Ecto neural progenitor cell (in vitro differentiated cells): ENCODE measurements at places on chromosomes 4 and X.
A peak's percentile ranks its signal among the peaks of the same experiment; 100 is the strongest.

DNA sequence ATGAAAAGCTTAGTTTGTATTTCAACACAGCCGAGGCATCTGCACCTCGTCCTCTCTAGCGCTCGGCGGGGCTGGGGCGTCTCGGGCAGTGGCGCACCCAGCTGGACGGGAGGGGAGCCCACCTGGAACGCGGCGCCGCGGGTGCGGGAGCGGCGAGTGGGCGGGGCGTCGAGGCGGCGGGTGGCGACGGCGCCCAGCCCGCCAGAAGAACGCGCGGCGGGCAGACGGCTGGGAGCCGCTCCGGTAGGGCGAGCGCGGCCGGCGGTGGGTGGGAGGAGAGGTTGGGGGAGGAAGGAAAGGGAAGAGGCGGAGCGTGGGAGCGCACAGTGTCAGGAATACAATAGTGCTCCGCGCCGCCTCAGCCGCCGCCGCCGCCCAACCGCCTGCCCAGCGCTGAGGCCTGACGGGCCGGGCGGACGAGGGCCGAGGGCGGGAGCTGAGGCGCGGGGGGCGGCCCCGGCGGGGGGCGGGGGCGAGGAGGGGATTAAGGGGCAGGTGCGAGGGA is at the start of gene JADE3:
TSS of gene JADE3 (plus strand) at position 324 of the 505 bp plus-strand sequence. CDS start 72,474 bp downstream, outside the sequence.
- DNase-seq = peak; percentile 83

DNA sequence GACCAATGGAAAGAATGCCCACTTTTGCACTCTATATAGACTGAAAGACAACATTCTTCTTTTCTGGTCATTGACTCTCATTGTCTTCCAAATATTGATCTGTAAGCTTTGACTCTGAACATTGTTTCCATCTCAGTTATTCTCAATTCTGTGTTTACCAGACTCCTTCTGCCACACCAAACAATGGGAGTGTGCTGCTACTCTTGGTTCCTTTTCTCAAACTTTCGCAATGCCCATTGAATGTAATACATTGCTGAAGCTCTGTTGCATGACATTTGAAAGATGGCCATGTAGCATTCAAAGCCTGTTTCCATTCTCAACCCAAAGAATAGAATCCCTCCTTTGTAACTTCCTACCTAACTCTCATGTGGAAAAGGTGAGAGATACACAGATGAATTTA is 136.2 kb downstream of the BTC start:
- DNase-seq = no peak

GRCh38 chr4:150116506-150116905 is 38.3 kb downstream of the DCLK2 start:
- no peak for DNase-seq

- no peak for DNase-seq
These were observed 29.6 kb upstream of the PAGE1 start for GRCh38 chrX:49725401-49725800.

DNA sequence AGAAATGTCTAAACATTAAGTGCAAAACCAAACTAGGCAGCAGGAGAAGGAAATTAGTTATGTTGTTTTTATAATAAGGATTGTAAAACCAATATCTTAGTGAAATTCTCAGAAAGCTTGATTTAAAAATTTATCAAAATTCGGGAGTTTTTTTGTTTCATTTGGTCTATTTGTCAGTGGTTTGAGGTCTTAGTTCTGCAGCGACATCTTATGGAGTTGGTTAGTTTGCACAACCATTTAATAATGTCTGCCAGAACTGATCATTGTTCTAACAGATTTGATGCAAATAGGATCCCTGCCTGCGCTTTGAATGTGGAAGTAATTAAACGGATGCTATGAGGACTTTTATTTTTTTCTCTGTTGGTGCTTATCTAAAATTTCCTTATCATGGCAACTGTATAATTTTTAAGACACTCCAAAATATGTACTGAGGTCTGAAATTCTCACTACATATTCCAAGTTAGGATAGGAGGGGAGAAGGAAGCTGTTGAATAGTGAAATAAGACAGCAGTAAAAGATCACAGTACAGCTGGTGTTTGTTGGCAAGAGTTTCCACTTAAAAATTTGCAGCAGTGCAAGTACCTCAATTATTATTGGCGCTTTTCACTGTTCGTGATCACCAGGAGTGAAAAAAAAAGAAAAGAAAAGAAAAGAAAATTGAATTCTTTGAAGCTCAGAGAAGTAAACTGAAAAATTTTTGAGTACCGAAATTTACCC is 2521.4 kb downstream of the ARAP2 start:
- no peak for DNase-seq

GRCh38 chr4:128686810-128687209 is 122.7 kb upstream of the JADE1 start:
- DNase-seq = no peak
